ENCODE measurements at places on chromosomes 4 and X. TPM values are rescaled to one million over a fixed set of nuclear protein-coding genes. Genes with fewer than 3 reads are reported as not detected.

DNA sequence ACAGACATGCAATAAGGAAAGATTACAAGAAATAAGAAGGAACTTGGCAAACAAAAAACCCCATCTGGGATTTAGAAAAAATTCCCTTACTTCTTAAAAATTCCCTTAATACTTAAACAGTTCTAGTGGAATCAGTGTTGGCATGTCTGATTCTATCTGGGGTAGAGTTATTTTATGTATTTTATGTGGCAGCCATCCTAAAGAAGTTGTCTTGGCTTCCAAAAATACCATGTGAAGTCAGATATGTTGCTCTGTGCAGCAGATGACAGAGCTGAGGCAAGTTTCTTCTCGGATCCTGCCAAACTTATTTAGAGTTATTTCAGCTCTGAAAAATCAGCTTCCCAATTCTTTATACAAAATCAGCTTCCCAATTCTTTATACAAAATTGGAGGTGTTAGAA lies 14.7 kb downstream of the YY2 start:
- no peak for DNase-seq

Gene TMSB4X
- total RNA-seq: 3,074 TPM

DNA sequence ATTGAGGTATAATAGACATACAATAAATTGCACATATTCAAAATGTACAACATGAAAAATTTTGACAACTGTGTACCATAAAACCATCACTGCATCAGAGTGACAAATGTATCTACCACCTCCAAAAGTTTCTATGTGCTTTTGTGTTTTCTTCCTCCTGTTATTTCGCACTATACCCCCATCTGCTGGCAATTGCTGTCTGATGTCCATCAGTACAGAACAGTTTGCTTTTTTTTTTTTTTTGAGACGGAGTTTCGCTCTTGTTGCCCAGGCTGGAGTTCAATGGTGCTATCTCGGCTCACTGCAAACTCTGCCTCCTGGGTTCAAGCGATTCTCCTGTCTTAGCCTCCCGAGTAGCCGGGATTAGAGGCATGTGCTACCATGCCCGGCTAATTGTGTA lies 154.3 kb upstream of the GIMD1 start:
- no peak for DNase-seq

DNA sequence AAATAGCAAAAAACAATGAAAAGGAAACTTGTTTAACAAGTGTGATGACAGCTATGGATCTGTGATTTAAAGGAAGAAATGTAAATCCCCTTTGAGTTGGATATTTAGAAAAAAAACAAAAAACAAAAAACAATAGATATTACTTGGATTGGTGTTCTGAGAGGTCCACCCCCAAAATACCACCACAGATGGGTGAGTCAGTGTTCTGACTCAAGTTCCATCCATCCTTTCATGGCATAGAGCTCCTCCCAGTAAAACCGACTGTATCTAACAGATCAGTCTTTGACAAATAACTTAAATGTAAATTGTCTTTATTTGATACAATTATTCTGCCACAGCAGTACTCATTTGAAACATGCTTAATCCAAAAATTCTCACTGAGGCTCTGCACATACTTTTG lies 27.4 kb downstream of the TMPRSS11B start:
- DNase-seq: no peak

DNA sequence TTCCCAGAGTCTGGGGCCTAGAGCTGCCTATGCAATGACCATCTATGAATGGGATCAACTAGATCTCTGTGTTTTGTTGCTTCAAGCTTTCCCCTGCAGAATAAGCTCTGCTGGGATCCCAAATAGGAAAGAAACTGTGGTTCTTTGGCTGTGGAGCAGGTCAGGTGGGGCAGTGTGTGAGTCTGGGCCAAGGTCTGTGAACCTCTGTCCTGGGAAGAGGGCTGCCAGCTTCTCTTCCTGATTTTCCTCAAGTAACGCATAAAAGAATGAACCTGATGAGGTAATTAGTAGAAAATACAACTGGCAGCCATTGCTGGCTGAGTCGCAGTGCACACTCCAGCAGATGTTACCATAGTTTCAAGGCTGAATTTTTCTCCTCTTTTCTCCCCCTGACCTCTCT lies 4.6 kb upstream of the PIN4 start:
- no peak for DNase-seq

DNA sequence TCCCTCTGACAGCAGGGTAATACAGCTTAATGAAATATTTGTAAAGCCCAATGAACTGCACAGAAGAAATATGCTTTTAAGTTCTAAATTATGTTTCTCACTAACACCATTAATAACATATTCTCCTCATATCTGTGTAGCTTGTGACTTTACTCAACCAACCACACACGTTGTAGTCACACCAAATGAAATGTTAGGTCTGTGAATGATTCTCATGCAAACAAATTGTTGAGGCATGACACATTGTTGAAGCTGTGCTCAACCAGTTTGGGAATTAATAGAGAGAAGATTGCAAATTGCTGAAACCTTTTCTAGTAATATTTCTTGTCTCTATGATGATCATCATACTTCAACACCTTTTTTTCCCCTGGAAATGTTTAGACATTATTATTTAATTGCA lies 645.9 kb downstream of the PCDH7 start:
- DNase-seq: no peak

- no peak for DNase-seq
These were observed 7.8 kb upstream of the PLS3 start for GRCh38 chrX:115553171-115553570.

GRCh38 chr4:15402146-15402545 lies 25.7 kb upstream of the C1QTNF7 start:
- DNase-seq: no peak

DNA sequence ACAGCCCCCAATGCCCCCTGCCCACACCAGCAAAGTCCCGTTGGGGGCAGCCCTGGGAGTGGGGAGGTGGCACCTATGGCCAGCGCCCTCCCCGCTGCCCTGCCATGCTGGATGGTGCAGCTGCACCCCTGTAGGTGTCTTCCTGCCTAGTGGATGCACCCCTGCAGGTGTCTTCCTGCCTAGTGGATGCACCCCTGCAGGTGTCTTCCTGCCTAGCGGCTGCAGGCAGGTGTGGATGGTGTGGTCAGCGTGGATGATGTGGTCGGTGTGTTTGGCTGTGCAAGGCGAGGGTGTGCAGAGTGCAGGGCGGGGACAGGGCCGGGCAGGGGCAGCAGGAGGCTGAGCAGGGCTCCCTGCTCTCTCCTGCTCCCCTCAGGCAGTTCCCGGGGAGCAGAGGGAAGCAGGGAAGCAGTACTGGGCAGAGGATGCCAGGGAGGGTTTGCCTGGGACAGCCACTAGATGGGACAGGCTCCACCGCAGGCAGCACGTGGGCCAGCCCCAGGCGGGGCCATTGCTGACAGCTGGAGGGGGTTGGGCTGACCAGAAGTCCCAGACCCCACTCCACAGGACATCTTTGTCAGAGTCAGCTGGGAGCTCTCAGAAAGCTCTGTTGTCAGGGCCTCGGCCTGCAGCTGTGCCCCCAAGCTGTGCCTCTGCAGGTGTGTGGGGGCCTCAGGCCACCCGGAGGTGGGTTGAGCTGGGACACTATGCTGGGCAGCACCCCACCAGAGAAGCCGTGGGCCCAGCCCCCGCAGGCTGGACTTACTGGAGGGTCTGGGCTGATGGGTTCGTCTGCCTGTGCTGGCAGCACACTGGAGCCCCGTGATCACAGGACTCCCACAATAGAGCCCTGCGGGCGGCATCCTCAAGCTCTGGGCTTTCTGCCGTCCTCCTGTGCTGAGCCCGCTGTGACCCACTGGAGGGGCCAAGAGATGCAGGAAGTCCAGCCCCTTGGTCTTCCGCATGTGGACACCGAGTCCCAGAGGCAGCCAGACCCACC lies 23.7 kb downstream of the DOK7 start:
- no peak for DNase-seq

Gene NPY2R
- total RNA-seq: 0.91 TPM

- no peak for DNase-seq
These were observed 49.5 kb downstream of the CLCN4 start for GRCh38 chrX:10206317-10206716.

DNA sequence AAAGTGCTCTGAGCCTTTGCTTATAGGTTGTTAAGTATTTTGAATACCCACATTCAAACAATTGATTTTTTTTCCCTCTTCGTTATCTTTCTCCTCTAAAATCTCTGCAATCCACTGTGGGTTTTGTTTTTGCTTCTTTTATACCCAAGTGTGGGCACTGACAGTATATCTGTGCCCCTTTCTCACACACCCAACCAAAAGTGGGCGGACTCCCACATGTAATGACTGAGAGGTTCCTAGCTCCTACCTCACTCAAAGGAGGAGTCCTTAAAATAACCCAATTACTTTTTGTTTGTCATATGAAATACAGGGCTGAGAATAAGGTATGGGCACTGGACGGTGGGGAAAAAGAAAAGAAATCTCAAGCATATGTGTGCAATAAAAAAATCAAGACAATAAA lies 51.7 kb downstream of the PPARGC1A start:
- no peak for DNase-seq

DNA sequence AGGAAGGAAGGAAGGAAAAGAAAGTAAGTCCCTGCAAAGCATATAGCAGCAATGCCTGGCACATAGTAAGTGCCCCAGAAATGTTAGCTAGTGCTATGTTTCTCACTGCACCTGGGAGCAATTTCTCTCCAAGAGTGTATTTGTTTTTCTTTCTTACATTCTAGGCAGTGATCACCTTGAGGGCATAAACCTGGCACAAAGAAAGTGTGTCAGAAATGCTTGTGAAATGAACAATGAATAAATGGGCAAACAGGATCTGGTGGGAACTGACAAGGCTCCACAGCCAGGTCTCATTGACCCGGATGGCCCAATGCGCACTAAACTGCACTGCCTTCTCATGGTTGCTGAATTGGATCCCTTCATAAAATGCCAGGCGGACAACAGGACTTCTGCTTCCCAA lies 316.4 kb downstream of the LDB2 start:
- DNase-seq: no peak

GRCh38 chrX:1388651-1389050 lies 3.3 kb downstream of the SLC25A6 start:
- no peak for DNase-seq

Gene DDIT4L
- total RNA-seq: 1.1 TPM

Gene ADH1B
- 0.54 TPM for total RNA-seq

- no peak for DNase-seq
These were observed 19.1 kb downstream of the IRF2 start for GRCh38 chr4:184455299-184455698.

Gene GLOD5
- total RNA-seq: not detected

- peak; percentile 56 for DNase-seq
These were observed 10.3 kb downstream of the RTL5 start for GRCh38 chrX:72121383-72121782.

Gene SH2D1A
- not detected for total RNA-seq

Data from cerebellum (tissue), 4 donors.